NCI-H1048 (cell line): ENCODE measurements at places on chromosomes 2 and 18.
A peak's percentile ranks its signal among the peaks of the same experiment; 100 is the strongest.

DNA sequence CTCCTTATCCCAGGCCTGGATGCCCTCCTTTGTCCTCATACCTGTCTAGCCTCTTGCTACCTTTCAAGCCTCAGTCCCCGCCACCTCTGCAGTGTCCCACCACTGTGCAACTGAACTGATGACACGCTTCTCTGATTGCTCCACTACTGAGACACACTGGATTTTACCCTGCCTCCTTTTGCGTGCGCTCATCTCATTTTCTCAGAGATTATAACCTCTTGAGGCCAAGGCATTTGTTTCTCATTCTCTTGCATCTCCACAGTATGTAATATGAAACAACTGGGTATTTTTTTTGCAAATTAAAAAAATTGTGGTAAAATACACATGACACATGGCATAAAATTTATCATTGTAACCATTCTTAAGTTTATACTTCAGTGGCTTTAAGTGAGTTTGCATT is 95.4 kb downstream of the PRKCE start:
- no peak for DNase-seq

GRCh38 chr2:128622955-128623620 is 304.4 kb upstream of the HS6ST1 start:
- no peak for DNase-seq

DNA sequence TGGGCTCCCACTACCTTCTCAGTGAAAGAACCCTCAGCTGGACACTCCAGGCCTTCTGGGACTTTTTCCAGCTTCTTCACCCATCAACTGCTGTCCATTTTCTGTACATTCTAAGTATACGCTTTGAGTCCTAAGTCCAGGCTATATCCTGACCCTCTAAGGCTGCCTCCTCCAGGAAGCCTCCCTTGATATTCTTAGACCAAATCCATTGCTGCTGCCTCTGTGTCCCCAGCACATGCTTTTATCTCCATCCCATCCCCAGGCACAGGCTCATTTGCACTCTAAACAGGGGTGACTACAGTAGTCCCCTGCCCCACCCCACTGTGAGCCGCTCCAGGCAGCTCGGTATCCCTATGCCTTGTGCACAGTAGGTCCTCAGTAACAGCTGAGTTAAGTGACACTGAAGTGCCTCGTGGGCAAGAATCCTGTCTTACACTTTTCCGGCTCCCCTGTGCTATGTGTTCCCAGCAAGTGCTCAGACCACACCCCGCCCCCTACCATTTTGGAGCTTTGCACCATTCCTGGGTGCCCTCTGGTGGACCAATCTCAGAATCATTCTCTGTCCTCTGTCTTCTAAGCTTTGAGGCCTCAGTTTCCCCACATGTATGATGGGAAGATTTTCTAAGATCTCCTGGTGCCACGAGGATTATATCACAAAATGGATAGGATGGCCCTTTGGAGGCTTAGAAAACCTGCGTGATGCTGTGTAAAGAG is 34.9 kb downstream of the EMX1 start:
- no peak for DNase-seq

DNA sequence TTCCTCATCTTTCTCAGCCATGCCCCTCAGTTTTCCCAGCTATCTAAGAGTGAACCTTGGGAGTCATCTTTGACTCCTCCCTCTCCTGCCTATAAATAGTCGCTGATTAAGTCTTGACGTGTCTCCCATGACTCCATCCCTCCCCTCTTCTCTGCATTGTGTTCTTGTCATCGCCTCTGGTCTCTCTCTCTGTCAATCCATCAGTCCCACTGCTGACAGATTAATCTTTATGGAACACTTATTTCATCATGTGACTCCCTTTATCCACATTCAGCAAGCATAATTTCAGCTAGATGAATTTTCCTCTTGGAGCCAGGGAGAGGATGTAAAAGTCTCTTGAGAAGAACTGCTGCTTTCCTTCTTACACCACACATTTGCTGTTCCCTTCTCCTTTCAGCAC is 9.4 kb downstream of the ADAM23 start:
- DNase-seq, result no peak

- no peak for DNase-seq
Observed at GRCh38 chr18:29156531-29156930, 979.6 kb upstream of the CDH2 start.

DNA sequence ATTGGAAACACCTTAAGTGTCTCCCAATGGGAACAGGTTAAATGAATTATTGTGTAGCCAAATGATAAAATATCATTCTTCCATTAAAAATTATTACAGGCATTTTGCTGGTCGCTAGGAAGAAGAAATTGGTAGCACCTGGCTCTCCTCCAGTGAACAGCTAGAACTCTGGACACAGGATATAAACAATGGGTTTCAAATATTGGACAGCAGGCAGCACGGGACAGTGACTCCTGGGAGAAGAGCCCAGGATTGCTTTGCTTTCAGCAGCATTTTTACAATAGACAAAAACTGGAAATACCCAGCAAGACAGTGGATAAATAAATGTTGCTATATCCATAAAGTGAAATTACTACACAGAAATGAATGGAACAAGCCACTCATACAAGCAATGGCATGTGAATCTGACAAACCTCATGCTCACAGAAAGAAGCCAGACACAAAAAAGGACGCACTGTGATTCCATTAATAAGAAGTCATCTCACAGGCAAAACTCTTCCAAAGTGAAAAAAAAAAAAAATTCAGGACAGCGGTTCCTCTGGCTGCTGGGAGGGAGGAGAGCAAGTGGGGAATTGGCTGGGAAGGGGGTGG is 50.5 kb downstream of the LAMA1 start:
- no peak for DNase-seq

DNA sequence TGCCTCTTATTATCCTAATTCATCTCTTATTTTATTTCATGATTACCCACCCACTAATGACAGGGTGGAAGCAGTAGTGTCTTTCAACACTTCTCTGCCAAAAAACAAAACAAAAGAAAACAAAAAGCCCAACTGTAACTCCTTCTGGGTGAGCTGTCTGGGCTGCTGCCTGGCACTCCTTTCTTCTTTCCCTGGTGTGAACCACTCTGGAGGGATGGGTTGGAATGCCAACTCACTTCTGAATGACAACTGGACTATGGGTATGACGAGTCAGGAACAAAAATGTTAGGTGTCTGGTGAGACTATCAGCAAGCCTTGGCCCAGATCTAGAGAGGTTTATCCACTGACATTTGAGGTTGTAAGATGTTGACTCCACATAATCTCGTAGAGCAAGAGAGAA is 88.3 kb upstream of the ITGB6 start:
- DNase-seq, result no peak

DNA sequence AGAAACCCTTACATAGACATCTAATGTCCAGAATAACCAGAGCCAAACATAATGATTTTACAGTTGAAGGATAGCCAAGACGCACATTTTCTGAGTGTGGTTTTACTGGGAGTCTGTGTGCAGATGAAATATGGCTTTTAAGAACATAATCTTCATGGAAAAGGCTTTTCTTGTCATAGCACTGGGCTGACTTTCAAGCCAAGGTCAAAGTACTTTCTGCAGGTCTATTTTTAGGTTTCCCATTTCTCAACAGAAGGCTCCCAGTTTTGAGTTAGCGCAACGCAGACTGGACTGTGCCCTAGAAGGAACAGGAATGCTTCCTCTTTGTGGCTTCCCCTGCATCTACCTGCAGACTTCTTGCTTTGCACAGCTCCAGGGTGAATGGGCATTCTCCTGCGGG is 92.3 kb upstream of the UPP2 start:
- no peak for DNase-seq

GRCh38 chr18:62807396-62807795 is 92.1 kb downstream of the PHLPP1 start:
- no peak for DNase-seq

- DNase-seq, result no peak
Observed at GRCh38 chr2:216879727-216880508, 20.1 kb upstream of the TNP1 start.

- peak; percentile 65 for DNase-seq
Observed at GRCh38 chr2:131093006-131093695, at the start of gene FAM168B. Gene FAM168B, minus strand, starts transcription at chr2:131093460. Its CDS starts 10,814 bp downstream, at chr2:131082646.

DNA sequence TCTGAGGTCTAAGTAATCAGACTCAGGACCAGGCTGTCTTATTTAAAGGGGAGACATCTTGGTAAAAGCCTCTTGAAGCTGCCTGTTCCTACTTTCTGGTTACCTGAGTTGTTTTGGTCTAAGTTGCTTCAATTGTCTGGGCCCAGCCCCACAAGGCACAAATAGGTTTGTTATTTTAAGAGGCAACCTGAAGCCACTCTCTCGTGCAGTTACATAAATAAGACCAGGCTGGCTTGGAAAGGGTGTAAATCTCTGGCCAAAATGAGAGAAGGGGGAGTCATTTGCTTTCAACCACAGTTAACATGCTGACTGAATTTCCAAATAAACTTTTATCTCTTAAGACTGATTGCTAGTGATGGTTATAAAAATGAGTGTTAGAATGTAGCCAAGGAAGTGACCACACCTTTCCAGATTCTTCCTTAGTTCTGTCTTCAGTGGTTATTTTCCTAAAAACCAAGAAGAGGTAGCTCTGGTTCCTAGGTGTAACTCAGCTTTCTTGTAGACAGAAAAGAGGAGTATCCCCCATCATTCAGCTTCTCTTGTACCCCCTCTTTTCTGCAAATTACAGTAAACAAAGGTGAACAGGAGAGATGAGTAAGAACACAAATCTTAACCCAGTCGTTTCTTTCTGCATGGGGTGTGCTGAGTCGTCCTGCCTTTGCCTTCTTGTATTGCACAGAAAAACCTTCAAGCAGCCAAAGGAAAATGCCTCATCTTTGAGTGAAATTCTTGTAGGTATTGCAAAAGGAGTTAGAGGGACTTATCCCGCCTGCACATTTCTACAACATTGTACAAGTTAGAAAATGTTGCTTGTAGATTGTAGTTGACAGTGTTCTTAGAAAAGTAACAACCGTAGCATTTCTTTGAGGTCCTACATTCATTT is 161.5 kb upstream of the NT5C1B start:
- DNase-seq, result no peak

DNA sequence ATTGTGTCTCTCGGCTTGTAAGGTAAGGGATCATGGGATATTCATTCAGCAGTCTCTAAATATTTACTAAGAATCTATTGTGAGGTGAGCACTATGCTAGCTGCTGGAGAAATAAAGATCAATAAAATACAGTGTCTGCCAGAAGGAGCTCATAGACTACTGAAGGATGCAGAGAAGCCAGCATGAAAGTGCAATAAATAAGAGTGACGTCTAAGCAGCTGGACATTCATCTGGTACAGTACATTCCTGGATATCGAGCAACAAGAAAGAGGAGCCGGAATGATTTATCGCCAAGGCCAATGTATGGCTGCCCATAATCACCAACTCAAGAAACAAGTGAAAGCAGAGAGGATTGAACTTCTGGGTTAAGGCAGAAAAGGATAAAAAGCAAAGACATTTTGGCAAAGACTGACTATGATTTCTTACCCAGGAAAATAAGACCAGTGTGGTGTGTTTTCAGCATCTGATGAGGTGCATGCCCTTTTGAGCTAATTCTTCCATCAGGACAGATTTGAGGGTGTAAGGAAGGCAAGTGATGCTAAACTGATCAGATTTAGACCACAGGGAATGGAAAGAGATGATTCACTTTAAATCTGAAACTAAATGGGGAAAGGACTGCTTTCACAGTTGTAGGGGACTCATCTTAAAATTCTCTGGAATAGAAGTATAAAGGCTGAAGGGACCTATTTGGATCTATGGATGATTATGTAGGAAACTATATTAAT is 18.7 kb upstream of the LMAN1 start:
- DNase-seq, result no peak

- DNase-seq, result peak; percentile 92
Observed at GRCh38 chr18:80108739-80109675, at the start of gene ADNP2. Gene ADNP2, plus strand, starts transcription at chr18:80109262. Its CDS starts 8,281 bp downstream, at chr18:80117543.

GRCh38 chr2:183919926-183920325 is 678.4 kb upstream of the ZNF804A start:
- DNase-seq, result no peak

DNA sequence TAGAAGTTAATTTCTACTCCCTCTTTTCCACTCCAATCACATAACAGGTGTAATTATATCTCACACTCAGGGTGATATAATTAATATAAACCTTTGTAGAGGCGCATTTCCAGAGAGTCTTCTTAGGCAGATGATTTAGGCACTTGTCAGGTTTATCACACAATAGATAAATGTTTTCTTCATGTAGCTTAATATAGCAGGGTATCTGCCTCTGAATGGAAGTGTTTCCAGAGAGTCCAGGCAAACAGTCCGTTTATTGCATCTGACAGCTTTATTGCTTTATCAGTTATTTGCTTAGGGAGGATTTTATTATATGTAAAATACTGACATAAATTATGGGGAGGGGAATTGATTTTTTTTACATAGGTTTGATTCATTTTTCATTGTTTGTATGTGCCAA is 766.3 kb downstream of the SLC4A3 start:
- DNase-seq, result no peak

- DNase-seq, result no peak
Observed at GRCh38 chr2:40592218-40592617, 140.3 kb upstream of the SLC8A1 start.

DNA sequence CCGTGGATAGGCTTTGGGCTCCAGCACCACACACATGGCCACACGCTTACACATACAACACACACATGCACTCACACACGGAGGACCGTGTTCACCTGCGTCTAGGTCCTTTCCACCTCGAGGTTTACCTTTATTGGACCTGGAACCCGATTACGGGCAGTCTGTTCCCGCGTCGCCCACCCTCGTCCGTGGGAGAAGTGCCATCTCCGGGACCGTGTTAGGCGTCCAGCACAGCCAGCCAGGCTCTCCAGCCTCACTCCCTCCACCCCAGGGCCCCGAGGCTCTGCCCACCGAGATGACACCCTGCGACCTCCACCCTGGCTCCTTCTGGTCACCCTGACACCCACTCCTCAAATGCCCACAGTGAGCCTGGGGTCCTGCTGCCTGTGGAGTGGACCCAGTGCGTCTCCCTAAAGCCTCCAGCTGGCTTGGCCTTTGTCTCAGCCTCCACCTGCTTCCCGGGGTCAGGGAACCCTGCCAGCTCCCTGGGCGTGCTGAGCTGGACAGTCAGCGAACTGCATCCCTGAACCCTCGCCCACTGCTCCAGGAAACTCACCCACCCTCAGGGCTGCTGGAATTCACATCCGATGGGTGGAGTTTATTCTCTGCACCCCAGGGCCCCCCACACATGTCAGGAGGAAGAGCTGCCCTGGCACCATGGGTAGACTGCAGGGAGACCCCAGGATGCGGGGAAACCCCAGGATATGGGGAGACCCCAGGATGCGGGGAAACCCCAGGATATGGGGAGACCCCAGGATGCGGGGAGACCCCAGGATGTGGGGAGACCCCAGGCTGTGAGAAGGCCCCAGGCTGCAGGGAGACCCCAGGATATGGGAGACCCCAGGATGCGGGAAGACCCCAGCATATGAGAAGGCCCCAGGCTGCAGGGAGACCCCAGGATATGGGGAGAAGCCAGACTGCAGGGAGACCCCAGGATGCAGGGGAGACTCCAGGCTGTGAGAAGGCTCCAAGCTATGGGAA is 33.0 kb downstream of the ADI1 start:
- DNase-seq, result no peak
